ENCODE measurements at places on chromosomes 7 and 10.
A peak's percentile ranks its signal among the peaks of the same experiment; 100 is the strongest.

- DNase-seq, result peak; percentile 21
Observed at GRCh38 chr7:21076574-21076973, 289.9 kb upstream of the SP8 start.

DNA sequence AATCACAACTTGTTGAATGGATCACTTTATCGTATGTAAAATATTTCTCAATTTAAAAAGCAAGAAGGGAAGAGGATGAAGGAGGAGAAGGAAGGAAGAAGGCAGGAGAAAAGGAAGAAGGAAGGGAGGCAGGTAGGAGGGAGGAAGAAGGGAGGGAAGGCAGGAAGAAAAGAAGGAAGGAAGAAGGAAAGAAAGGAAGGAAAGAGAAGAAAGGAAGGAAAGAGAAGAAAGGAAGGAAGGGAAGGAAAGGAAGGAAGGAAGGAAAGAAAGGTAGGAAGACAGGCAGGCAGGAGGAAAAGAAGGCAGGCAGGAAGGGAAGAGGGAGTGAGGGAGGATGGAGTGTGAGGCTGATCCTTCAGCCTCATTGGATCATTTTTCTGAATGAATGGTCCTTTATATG lies 145.5 kb downstream of the MYOF start:
- no peak for DNase-seq

GRCh38 chr10:128206676-128207075 lies 80.5 kb upstream of the MKI67 start:
- no peak for DNase-seq

DNA sequence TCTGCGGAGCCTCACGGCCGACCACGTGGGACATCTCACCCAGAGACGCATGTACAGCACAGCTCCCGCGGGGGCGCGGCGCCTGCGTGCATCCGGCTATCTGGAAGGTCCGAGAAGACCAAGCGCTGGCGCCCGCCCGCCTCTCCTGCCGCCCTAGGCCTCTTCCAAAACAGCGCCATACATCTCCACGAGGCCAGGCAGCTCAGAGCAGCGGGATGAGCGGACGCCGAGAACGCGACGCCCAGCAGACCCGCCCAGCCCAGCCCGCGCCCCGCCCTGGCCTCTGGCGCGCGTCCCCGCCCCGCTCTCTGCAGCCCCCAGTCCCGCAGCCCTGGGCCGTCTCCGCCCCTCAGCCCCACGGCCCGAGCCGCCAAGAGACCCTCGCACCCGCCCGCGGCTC lies 20.3 kb upstream of the LANCL2 start:
- no peak for DNase-seq

- DNase-seq, result no peak
Observed at GRCh38 chr7:117082647-117083046, 129.3 kb downstream of the ST7 start.

- DNase-seq, result no peak
Observed at GRCh38 chr7:89687211-89687610, 467.1 kb upstream of the STEAP1 start.

DNA sequence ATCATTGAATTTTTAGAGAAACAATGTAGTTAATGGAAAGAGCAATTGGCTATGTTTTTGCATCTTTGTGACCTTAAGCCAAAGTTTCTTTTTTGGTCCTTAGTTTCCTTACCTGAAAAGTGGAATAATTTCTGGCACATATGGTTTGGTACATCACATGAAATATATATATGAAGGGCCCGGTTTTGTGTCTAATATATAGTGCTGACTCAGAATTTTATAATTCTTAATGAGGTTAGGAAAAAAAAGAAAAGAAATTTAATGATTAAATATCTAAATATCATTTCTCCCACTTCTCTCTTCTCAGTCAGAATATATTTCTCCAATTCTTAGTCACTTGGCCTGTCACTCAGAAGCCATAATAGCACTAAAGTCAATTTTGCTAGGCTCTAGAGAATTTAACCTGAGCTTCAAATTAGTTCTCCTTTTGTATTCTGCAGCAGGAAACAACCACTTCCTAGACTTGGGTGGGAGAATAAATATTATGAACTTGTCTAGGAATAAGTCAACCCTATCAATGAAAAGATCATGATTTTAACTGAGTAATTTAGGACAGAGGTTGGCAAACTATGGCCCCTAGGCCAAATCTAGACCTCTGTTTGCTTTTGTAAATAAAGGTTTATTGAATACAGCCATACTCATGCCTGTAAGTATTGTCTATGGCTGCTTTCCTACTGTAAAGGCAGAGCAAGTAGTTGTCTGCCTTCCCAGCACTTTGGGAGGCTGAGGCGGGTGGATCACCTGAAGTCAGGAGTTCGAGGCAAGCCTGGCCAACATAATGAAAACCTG lies 34.6 kb downstream of the PPP1R9A start:
- DNase-seq, result no peak

Measured in right renal cortex interstitium (tissue), 3 donors.